ENCODE measurements at places on chromosomes 13 and 19.

DNA sequence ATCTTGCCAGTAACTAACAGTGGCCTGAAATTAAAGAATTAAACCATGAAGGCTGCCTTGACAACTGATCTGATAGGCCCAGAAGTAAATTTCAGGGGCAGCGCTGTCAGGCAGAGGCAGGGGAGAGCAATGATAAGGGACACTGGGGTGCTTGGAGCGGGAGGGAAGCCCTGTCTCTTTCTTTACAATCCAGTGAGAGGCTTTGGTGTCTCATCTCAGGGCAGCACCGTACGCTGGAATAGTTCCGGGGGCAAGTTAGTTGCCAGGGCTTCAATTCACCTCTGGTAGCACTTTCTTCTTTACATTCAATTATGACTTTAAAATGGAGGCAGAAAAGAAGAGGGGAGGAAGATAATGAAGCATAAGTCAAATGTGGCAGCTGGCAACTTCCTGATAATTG lies 74.6 kb downstream of the CBY2 start:
- DNase-seq: no peak

- no peak for DNase-seq
Measured at GRCh38 chr13:95221971-95222732, 79.1 kb downstream of the ABCC4 start.

GRCh38 chr19:35073941-35074340 lies 32.4 kb downstream of the HPN start:
- no peak for DNase-seq

GRCh38 chr19:7529246-7529600 lies 6.3 kb upstream of the PNPLA6 start:
- no peak for DNase-seq

DNA sequence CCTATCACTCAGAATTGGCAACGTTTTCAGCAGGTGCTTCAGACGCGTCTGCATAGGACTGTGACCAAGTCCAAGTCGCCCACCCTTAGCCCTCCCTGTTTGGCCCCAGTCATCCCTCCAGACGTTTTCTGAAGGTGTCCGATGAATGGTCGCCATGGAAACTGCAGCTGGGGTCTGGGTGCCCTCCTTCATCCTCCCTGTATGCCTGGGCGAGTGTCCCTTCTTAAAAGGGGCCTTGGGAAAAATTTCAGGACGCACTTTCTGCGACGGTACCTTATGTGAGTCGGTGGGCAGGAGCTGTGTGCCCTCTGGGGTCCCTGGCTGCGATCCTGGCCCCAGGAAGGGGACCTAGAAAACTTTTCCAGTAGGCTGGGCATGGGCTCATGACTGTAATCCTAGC lies 25.1 kb downstream of the MAN2B1 start:
- DNase-seq: no peak

- DNase-seq: no peak
Measured at GRCh38 chr13:84606616-84607015, 724.3 kb upstream of the SLITRK1 start.

DNA sequence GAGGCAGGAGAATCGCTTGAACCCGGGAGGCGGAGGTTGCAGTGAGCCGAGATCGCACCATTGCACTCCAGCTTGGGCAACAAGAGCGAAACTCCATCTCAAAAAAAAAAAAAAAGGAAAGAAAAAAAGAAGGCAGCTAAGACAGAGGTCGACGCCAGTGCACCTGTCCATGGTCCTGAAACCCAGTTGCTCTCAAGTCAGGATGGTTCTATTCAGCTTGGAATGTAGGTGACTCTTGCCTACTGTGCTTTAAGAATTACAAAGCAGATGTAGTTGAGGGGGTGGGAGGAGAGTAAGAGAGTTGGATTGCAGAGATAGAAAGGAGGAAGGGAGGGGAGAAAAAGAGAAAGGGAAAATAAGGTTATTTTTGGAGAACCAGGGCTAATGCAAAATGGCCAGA lies 18.7 kb downstream of the CACNG7 start:
- DNase-seq: no peak

DNA sequence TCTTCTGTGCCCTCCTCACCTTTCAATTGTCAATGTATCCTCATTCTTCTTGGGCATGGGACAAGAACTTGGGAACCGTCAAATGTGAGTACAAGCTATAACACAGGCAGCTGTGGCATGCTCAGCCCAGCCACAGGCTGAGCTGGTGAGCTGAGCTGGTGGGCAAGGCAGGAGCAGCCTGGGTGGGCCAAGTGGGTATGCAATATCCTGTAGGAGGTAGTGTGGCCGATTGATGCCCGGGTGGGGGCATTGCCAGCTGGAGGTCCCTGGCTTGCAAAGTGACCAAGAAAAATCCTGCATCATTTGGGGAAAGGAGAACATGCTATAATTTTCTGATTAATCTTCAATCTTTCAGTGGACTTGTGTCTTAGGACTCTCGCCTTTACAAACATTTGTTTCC lies 507.2 kb upstream of the SLC10A2 start:
- no peak for DNase-seq

DNA sequence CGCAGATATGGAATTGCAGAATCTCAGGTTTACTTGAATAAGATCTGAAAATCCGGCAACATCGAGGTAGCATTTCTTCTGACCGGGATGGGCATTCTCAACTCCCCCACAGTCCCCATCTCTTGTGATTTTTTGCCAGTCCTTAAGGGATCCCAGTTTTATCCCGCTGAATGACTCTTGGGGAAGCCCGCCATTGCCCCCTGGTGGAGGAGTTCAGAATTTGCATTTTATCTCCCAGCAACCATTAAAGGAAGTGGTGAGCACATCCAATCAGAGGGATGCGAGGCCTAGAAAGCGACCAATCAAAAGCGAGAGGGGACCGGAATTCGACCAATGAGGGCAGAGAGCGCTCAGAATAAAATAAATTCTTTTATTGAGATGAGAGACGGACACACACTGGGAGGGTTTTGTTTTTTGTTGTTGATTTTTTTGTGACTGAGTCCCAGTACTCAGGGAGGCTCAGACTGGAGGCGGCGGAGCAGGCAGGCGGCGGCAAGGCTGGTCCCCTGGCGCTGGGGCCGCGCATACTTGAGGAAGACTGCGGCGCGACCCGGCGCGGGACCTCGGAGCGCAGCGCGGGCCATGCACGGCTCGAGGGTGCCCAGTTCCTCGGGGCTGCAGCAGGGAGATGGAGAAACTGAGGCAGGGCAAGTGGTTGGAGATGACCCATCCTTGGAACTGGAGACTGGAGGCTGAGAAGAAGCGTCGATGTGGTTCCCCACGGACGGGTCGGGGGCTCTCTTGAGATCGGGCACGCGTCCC lies 3.9 kb upstream of the TTC9B start:
- DNase-seq: peak; percentile 52

GRCh38 chr19:54393381-54393780 lies 21.9 kb upstream of the TTYH1 start:
- DNase-seq: no peak

GRCh38 chr19:10283301-10284064 lies 3.3 kb upstream of the ICAM4 start:
- no peak for DNase-seq

- no peak for DNase-seq
Measured at GRCh38 chr19:11338569-11339253, 746 bp downstream of the RAB3D start.

DNA sequence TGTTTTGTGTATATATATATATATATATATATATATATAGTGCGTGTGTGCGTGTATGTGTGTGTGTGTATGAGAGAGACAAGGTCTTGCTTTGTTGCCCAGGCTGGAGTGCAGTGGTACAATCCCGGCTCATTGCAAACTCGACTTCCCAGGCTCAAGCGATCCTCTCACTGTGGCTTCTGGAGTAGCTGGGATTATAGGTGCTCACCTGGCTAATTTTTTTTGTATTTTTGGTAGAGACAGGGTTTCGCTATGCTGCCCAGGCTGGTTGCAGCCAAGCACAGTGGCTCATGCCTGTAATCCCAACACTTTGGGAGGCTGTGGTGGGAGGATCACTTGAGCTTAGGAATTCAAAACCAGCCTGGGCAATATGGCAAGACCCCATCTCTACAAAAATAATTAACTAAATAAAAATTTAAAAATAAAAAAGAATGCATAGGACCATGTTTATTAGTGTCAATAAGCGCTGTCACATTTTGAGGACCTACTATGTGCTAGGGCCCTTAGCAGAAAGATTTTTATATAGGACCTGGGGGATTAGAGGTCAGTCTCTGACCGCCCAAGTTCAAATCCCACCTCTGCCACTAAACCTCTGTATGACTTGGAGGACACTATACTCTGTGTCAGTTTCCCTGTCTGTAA lies 1.8 kb downstream of the PVR start:
- no peak for DNase-seq

- DNase-seq: no peak
Measured at GRCh38 chr13:110662777-110663443, 43.0 kb downstream of the CARS2 start.

DNA sequence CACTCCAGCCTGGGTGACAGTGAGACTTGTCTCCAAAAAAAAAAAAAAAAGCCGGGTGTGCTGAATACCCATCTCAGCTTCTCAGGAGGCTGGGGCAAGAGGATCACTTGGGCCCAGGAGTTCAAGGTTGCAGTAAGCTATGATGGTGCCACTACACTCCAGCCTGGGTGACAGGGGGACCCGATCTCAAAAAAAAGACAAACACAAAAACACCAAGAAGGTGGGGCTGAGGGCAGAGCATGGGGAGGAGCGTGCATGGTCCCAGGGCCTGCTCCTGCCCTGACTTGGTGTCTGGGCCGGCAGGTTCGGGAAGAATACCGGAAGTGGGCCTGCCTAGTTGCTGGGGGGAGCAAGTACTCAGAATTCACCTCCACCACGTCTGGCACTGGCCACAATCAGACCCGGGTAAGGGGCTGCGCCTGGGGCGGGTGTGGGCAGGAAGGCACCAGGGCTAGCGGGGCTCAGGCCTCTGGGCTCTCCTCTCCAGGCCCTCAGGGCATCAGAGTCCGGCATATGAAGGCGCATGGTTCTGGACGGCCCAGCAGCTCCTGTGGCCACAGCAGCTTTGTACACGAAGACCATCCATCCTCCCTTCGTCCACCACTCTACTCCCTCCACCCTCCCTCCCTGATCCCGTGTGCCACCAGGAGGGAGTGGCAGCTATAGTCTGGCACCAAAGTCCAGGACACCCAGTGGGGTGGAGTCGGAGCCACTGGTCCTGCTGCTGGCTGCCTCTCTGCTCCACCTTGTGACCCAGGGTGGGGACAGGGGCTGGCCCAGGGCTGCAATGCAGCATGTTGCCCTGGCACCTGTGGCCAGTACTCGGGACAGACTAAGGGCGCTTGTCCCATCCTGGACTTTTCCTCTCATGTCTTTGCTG lies 11.3 kb downstream of the DDX39A start:
- DNase-seq: no peak

DNA sequence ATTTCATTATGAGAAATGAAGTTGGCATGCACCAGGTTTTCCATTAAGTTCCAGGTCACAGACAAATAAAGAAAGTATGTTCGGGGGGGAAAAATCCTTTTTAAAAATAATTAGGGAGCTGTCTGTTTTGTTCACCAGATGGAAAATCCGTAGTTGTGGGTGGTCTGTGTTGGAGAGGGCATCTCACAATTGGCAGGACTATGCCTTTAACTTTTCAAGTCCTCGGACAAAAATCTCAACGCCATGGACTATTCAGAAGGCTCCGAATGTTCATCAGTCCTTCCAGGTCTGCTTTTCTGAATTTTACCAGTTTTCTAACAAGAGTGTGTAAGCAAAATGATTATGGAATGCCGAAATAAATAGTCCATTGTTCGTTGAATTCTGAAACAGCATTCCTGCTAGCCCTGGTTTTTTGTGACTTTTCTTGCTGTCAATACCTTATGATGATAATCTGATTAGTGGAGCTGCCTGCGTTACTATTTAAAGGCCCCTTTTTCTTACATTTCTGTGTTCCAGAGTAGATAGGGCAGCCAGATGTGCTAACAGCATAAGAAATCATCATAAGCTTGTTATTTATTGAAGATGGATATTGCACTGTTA lies 146.9 kb downstream of the TM9SF2 start:
- no peak for DNase-seq

- no peak for DNase-seq
Measured at GRCh38 chr19:45271735-45272108, 20.7 kb downstream of the MARK4 start.

DNA sequence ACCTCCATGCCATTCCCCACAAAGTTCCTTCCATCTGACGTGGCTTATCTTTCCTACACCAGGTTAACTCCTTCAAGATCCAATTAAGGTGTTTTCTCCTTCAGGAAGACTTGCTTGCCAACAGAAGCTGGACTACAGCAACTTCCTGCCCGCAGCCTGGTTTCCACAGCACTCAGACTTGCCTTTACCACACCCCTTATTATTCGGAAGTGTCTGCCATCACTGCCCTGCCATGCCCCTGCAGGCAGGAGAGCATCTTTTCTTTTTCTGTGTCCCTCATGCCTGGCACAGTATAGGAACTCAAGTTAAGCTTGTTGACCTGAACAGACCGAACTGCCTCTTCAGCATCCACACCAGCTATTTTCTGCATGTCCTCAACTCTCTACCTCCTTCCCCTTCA lies 168.0 kb downstream of the FOXO1 start:
- DNase-seq: no peak

DNA sequence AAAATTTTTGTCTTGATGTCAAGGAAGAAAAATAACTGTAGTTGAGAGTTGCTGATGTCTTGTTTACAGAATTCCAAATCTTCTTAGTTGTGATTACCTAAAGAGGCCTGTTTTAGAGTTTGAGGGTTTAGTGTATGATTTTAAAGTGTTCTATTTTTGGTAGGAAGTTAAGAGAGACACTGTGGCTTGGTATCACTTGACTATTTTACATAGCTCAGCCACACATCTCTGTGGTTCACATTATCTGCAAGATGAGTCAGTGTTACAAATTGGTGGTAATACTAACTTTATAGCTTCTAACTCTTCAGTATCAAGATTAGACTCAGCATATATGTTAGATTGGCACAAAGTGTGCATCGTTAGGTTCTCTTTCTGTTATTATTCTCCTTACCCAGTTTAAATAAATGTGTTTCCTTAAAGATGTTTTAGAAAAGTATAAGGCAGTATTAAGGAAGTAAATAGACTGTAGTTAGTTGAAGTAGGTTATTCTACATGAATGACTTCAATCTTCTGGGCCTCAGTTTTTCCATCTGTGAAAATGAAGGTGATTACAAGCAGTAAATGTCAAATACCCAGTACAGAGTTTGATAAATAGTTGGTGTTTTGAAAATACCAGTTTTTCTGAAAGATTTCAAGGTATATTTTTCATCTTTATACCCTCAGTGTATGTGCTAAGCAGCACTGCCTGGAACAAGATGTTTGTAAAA lies 33.4 kb downstream of the COG6 start:
- DNase-seq: no peak

GRCh38 chr13:104597546-104598180 lies 1531.4 kb upstream of the SLC10A2 start:
- no peak for DNase-seq

DNA sequence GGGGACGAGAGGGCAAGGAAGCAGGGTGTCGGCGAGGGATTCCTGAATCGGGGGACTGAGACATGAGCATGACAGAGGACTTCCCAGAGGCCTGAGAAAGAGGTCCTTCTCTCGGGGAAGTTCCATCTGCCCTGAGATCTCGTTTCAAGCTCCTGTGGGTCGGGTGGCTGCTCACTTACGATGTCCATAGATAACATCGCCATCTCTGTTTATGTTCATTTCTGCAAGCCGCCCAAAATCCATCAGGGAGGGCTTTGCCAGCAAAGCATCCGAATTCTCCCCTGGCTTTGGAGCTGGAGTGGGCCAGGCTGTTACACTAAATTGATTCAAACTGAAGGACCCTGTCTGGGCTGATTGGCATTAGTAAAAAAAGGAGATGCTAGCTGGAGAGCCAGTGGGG lies 5.9 kb downstream of the DMKN start:
- DNase-seq: no peak

All from stimulated activated CD8-positive, alpha-beta memory T cell treated with anti-CD3 and anti-CD28 coated beads, Interleukin-12 subunit alpha, Interleukin-12 subunit beta, amount 100 ng/mL, for 1 hour (primary cell).